GM13976 (cell line): ENCODE measurements at places on chromosomes 1 and 21.

GRCh38 chr21:44354001-44354405 is 582 bp downstream of the TRPM2 start:
- DNase-seq: no peak

- DNase-seq: no peak
Measured at GRCh38 chr1:57987523-57987922, 559.0 kb downstream of the OMA1 start.

- DNase-seq: peak; percentile 58
Measured at GRCh38 chr1:44707959-44708831, 22.8 kb downstream of the RNU5D-1 start.

DNA sequence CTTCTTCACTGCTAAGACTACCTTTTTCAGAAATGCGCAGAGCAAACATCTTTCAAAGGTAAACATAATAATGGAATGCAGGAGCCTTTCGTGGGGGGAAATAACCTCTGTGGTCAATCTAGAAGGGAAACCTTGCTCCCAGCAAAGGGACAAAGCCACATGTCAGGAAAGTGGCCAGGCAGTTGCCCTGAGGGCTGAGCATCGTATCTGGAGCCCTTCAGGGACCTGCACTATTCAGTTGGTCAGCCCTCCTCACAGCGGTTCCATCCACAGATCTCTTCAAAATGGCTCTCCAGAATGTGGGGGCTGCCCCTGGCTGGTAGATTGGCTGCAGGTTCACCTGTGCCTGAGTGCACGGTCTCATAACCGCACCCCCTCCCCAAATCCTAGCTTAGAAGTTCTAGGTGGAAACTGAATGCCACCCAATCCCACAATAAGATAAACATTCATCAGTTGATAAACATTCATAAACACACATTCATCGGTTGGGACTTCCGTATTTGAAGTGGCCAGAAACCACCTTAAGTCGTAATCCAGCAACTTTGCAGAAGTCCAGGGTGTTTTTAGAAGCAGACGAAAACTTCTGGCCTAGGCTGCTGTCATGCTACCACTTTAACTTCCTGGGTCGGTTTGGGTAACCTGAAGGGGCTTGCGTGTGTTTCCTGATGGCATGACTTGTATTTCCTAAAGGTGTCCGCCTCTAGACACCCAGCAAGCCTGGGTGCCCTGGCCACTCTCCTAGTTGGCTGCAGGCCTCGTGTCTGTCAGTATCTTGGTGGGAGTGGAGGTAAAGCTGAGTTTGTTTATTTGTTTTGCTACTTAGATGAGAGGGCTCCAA is 50.5 kb downstream of the RASSF5 start:
- DNase-seq: peak; percentile 43

- DNase-seq: no peak
Measured at GRCh38 chr1:162020150-162020549, 3.5 kb downstream of the OLFML2B start.

DNA sequence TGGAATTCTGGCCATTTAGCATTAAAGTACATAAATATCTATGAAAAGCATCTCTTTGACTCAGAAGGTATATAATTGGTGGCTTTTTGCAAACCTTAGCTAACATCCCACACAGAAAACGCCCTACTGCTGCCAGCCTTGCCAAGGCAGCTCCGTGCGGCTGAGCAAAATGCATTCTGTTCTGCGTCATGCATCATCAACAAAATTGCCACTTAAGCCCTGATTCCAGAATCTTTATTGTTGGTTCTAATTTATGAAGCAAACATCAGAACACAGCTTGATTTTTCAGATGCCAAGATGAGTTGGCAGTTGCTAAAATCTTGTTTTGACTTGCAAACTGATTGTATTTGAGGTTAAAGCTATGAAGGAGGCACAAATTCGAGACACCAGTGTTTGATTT is 314.9 kb upstream of the DEPDC1 start:
- no peak for DNase-seq

- DNase-seq: peak; percentile 63
Measured at GRCh38 chr1:212858461-212859265, 588 bp downstream of the FLVCR1 start.

DNA sequence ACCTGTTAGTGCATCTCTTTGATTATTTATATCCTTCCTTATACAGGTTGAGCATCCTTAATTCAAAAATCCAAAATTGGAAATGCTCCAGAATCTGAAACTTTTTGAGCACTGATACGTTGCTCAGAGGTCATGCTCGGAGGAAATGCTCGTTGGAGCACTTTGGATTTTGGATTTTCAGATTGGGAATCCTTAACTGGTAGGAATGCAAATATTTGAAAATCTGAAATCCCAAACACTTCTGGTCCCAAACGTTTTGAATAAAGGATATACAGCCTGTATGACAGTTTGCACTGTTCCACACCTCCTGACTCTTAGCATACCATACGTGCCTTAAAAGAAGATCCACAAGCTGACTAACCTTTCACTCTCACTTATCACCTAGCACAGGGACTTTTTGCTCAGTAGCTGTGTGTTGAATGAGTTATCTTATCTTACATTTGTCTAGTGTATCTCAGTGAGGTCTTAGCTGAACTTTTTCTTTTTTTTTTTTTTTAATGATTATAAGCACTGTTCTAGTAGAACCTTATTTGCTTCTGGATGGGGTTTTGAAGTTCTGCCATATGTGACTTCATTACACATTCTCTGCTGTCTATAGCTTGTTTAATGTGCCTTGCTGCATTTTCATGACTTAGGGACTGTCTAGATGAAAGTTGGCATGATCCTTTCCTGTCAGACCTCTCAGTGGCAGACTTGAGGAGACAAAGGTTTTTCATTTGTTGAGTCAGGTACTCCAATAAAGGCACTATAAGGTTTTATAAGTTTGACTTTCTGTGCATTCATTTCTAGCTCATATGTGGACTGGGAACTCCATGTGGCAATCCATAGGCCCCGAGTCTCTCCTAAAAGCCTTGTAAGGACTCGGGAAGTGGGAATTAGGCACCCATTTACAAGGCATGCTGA is 21.6 kb downstream of the PTGFRN start:
- DNase-seq: no peak

- no peak for DNase-seq
Measured at GRCh38 chr1:231210126-231210525, 30.9 kb upstream of the GNPAT start.

DNA sequence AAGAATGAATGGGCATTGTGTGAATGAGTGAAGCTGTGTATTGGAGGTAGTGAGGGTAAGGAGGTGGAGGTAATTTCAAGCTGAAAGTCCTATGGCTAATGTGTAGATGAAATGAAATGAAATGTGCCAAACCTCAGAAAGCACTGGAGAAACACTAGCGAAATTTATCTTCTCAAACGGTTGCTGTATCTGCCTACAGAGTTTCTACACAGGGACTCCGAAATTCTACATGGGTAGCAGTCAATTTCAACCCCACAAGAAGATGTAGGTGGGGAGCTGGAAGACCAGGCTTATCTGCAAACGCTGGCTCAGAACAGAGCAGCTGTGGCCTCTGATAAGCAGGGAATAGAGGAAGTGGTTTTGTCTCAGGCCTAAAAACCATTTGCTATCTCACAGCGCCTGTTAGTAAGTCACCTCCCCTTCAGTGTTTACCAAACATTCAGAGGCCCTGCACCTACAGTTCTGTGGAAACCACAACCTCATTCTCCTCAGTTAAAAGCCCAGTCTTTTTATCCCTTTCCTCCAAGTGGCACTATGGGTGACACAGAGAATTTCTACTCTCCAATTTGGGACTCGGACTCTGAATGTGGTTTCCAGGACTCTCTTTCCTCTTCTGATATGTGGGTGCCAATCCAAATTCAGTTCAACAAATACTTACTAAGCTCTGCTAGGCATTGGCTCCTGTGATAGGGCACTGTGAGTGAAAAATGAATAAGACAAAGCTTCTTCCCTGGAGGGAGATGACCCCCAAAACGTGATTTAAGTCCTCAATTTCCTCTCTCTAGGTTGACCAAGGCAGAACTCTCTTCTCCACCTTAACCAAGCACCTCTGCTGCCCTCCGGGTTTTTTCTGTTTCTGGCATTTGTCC is 17.2 kb upstream of the SLAMF6 start:
- peak; percentile 64 for DNase-seq

DNA sequence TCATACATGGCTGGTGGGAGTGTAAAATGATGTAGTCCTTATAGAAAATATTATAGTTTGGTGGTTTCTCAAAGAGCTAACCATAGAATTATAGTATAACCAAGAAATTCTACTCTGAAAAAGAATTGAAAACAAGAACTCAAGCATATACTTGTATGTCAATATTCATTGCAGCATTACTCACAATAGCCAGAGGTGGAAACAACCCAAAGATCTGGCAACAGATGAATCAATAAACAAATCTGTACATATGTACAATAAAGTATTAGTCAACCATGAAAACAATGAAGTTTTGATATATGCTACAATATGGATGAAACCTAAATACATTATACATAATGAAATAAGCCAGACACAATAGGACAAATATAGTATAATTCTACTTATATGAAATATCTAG is 29.7 kb downstream of the XCL1 start:
- DNase-seq: no peak

- DNase-seq: no peak
Measured at GRCh38 chr1:181174861-181175260, 86.4 kb downstream of the IER5 start.
